ENCODE measurements at places on chromosomes 5 and 9. TPM values are rescaled to one million over a fixed set of nuclear protein-coding genes. Genes with fewer than 3 reads are reported as not detected.
A peak's percentile ranks its signal among the peaks of the same experiment; 100 is the strongest.

GRCh38 chr5:170010595-170010994, 30.3 kb upstream of the INSYN2B start:
- peak; percentile 24 for DNase-seq

GRCh38 chr5:8457187-8458037, 588.5 kb downstream of the MTRR start:
- peak; percentile 96 for DNase-seq

DNA sequence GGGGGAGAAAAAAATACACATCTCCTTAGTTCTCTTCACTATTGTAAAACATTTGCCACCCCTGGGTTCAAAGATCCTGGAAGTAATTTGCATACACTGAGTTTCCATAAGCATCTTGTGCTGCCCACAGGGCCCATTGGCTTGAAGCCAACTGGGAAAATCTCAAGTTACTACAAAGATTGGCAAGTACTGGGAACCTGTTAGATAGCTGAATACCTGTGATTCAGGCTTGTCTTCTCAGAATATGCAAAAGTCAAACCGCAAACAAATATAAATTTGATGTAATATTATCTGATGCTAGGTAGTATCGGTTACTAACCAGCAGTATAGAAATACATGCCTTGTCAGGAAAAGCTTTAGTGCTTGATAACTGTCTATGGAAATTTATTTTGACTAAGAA, 156.9 kb upstream of the FST start:
- no peak for DNase-seq

DNA sequence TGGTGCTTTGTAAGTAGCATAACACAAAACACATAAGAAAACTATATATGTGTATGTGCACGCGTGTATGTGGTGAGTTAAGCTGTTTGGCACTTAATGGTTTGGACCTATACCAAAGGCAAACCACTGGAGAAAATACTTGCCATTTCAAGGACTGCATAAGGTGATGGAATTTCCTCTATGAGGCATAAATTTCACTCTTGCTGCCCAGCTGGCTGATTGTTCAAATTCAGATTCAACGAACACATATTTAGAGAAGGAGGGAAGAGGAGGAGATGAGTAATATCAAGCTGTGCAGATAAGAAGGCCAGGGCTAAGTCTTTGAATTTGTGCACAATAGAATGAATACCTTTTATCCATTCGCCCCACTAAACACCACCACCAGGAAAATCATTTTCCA, 470.6 kb upstream of the MPDZ start:
- DNase-seq, result no peak

GRCh38 chr5:147874910-147875367, 3.6 kb upstream of the SCGB3A2 start:
- DNase-seq, result no peak

DNA sequence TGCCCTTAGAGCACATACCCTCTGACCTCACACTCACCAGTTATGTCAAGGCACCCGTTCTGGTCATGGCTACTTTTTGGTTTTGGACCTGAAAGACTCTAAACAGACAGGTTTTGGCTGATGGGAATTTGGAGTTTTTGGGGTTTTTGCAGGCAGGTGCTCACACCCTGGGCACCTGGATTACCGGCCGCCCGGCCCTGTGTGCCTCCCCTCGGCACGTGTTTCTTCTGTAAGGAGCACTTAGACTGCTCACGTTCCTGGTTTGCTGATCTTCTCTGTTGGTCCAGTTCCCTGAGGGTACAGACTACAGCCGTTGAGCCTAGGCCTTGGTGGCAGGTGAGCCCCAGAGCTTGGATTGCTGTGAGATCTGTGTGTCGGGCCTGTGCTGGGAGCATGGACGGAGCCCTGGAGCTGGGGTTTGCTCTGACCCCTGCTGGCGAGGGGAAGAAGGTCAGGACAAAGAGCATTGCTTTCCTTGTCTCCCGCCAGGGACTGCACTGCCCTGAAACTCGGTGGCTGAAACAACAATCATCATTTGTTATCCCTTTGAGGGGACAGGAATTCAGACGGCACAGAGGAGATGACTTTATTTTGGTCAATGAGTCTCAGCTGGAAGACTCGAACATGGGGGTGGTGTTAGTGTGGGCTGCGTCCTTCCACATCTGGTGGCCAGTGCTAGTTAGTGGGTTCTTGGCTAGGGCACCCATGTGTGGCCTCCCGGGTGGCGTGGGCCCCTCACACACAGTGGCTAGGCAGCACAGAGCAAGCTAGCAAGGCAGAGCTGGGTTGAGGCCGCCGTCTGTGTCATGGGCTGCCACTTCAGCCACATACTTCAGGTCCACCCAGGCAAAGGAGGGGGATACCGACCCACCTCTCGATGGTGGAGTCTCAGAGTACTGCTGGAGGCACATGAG, 76.4 kb downstream of the EHMT1 start:
- DNase-seq, result no peak

GRCh38 chr9:83208065-83208850, 145.3 kb upstream of the RASEF start:
- no peak for DNase-seq

DNA sequence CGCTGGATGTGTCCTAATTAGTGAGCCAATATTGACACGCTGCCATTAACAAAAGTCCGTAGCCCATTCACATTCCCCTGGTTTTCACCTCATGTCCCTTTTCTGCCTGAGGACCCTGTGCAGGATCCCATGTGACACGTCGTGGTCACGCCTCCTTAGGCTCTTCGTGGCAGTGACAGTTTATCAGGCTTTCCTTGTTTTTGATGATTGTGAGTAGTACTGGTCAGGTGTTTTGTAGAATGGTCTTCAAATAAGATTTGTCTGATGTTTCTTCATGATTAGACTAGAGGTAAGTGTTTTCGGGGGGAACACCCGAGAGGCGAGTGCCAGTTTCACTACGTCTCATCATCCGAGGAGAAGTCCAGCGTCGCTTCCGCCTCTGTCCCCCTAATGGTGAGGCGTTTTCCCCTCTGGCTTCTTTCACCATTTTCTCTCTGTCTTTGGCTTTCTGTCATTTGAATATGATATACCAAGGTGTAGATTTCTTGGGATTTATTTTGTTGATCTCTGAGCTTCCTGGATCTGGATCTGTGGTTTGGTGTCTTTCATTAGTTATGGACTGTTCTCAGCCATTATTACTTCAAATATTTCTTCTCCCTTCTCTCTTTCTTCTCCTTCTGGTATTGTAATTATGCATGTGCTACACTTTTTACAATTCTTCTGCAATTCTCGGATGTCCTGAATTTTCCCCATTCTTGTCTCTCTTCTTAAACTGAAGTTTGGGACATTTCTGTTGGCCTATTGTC, 57.3 kb downstream of the TRIP13 start:
- DNase-seq, result no peak

DNA sequence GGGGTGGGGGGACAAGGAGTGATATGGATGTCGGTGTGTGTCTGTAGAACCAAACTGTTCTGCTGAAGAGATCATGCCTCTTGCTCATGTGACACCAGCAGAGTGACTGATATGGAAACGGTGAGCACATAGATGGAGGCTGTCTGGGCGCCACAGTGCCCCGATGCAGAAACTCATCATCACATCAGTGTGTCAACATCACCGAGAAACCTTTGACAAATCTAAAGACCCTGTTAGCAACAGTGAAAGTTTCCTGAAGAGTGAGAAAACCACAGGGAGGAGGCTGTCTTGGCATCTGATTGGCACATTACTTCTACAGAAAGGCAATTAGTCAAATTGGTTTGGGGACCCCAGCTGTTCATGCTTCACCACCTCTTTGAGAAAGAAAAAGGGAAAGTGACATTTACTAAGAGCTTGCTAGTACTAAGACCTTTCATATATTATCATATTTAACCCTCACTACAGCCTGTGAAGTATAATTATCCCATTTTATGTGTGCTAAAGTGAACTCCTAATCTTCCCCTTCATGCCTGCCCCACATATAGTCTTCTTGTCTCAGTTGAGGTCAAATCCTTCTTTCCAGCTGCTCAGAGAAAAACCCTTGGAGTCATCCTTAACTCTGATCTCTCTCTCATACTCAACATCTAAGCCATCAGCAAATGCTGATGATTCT, 25.6 kb downstream of the CSF2 start:
- DNase-seq, result no peak

DNA sequence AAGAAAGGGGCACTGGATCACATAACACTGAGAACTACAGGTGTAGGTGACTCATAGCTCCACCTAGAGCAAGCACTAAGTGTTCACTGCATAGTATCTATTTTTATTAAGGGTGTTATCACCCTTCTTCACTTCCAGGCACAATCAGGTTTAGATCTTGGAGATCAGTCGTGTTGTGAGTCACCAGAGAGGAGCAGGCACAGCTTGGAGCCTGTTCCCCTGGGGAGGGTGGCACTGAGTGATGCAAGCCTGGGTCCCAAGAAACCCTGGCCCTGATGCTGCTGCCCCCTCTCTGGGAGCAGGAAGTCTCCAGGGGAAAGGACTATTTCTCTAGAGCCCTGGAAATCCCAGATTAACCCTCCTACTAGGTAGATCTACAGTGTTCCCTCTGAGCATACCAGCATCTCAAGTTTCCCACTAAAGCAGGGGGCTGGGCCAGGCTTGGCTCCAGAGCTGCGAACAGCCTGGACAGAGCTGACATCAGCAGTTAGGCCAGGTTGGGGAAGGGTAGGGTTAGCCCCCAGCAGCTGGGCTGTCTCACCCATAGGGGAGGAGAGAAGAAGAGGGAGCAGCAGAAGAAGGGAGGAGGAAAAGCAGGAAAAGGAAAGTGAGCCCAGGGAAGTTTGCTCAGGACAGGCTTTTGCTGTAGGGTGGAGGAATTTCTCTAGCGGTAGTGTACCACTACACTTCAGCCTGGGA, 28.1 kb upstream of the SPINK4 start:
- peak; percentile 73 for DNase-seq

DNA sequence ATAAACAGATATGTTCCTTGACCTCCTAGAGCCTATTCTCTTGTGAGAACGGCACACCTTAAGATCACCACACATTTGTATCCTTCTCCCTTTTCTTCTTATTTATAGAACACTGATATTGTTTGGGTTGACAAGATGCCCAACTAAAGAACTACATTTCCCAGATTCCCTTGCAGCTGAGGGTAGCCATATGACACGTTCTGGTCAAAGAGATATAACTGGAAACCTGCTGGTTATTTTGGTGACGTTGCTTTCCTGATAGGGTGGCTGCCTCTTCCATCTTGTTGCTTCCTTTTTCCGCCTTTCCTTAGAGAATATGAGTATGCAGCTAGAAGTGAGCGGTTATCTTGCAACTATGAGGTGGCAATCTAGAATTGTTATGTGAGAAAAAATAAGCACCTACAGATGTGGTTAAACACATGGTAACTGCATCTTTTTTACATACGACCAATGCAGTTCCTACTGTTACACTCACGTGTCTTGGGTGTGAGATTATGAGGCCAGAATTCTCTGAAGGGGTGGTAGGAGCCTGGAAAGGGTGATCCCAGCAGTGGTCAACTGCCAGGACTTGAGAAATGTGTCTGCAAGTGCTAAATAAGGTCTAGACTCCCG, 72.9 kb downstream of the SEC61B start:
- DNase-seq, result no peak

DNA sequence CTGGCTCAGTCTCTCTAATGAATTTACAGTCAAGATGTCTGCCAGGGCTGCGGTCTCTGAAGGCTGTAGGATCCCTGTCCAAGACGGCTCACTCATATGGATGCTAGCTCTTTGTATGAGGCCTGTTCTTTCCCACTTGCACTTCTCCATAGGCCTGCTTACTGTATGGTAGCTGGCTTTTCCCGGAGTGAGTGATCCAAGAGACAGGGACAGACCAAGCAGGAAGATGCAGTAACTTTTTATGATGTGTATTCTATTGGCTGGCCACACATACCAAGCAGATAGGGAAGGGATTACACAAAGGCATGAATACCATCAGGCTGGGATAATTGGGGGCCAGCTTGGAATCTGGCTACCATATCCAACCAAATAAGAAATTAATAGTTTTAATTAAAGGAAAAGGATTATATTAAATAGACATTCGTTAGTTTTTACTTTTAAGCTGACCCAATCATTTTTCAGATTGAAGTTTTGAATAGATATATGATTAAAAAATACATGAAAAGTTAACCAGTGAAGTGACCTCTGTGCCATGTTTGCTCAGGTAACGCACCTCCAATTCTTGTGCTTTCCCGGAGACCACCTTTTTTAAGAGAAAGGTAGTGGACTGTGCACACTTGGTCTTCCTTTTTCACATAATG, 20.6 kb downstream of the NSD1 start:
- no peak for DNase-seq

GRCh38 chr5:110362261-110362660, 364.2 kb downstream of the TMEM232 start:
- no peak for DNase-seq

FANCG gene
- total RNA-seq, result 18.7 TPM

CCNO gene
- total RNA-seq, result 1.1 TPM

CEP72 gene
- 13.1 TPM for total RNA-seq

LAMC3 gene
- 25.5 TPM for total RNA-seq

PCDHB12 gene
- total RNA-seq, result 2.3 TPM

AMACR gene
- 13.6 TPM for total RNA-seq
